ENCODE measurements at places on chromosomes 4 and X.

DNA sequence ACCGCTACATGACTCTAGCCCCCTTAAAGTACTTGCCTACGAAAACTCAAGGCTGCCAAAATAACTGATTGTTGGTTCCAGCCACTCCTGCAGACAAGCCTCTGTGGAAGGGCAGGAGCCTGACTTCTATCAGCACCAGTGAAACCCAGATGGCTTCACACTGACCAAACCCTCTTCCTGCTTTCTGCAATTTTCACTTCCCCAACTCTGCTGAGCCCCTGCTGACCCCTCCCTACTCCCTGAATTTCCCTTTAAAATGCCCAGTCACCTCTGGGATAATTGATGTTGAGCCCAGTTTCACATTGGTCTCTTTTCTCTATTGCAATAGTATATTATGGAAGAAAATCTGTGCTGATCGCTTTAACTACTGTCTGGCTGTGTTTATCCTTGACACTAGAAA lies 61.6 kb upstream of the STS start:
- DNase-seq = no peak

DNA sequence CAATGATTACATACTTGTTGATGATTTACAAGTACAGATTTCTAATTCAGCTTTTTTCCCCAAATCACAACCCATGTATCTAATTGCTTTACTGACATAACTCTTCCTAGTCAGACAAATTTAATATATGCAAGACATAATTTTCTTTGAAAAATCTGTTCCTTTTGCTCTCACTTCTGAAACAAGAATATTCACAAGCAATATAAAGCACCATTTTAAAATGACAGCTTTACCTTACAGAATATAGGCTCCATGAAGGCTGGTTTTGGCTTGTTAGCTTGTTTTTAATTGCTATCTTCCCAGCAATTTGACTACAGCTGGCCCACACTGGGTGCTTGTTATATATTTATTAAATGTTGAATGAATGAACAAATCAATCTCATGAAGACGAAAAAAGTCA lies 24.5 kb downstream of the GPM6A start:
- DNase-seq = no peak

- peak; percentile 82 for DNase-seq
Measured at GRCh38 chr4:147994076-147994475, 262.2 kb downstream of the ARHGAP10 start.

DNA sequence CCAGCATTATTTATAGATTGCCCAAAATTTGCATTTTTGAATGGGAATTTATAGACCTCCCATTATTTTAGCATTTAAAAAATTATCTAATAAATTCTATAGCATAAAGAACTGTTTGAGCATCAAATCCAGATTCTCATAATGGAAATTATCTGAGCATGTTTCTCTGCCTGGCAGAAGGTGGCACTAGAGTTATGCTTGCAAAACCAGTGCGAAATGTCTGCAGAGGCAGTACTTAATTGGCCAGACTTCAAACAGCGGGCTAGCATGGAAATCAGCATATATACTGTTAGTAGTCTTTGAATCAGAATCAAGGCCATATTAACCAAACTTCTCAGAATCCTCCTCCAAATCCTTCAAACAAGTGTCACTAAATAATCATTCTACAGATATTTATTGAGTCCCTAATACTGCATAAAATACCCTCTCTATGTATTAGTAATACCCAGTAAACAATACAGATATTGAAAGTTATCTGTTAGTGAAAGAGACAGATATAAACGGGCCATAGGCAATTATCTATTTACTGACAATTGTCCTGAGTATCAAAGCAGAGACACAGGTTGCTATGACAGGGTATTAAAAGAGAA lies 78.7 kb upstream of the DCLK2 start:
- peak; percentile 77 for DNase-seq

DNA sequence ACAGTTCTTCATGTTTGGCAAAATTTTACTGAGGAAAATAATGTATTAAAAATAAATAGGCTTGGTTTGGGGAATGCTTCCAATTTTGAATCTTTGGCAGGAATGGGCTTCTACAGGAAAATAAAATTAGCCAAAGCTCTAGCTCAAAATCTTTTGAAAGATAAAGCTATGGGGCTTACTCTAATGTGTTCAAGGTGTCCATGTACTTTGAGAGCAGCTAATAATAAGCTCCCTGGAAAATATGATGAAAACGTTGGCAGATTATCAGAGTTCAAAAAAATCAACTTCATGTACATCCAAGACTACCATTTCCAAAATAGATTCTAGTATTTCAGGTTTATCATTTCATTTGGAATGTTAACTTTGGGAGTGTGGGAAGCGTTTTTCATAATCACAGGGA lies 158.4 kb downstream of the EMCN start:
- no peak for DNase-seq

All from amniotic epithelial cell (primary cell).